A172 (cell line): ENCODE measurements at places on chromosomes 4 and X.

DNA sequence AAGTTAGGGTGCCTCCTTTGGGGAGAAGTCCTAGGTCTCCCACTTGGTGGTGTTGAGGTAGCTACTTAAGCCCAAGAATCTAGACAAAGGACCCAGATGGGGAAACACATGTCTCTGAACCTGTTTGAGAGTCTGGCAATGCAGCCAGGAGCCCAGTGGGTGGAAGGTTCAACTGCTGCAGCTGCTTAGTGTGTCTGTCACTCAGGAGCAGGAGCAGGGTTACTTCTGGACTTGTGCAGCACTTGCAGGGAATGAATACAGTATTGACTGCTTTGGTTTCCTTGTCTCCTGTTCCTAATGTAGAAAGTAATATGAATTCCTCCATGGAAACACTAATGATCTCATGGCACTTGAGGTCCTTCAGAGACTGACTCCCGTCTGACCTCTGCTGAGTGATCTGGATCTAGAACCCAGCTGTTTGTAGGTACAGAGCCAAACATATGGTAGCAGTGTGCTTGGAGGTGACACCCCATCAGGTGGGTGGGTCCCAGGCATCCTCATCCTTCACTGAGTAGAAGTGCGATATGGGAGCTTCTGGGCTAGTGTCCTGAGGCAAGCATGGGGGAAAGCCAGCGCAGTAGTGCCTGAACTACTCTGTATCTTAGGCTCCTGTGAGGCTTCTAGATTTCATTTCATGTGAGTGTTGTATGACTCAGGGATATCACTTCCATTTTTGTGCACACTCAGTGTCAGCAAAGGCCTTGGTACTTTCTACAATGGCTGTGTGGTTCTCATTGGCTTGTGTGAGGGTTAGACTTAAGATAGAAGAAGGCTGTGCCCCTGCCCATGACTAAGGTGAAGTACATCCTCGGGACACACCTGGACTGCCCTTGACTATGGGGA lies 85.0 kb upstream of the WDR1 start:
- no peak for DNase-seq

GRCh38 chr4:109183931-109184490 lies 118.4 kb downstream of the COL25A1 start:
- DNase-seq: no peak

DNA sequence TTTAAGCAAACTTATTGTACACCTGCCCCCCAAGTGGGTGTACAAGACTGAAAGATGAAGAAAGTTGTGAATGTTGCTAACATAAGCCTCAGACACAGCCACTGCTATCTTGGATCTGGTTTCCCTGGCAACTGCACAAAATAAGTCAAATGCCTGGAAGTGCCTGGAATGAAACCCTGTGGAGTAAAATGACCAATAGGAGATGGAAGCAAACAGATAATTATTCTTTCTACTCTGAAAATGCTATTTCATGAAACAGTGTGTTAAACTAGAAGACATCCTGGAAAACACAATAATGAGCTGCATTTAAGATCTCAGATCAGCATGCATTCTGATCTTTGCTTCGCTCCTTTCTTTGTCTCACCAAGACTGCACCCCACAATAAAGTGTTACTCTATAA lies 1016.0 kb downstream of the ARAP2 start:
- DNase-seq: no peak

GRCh38 chrX:109441266-109441665 lies 40.6 kb downstream of the GUCY2F start:
- DNase-seq: no peak

DNA sequence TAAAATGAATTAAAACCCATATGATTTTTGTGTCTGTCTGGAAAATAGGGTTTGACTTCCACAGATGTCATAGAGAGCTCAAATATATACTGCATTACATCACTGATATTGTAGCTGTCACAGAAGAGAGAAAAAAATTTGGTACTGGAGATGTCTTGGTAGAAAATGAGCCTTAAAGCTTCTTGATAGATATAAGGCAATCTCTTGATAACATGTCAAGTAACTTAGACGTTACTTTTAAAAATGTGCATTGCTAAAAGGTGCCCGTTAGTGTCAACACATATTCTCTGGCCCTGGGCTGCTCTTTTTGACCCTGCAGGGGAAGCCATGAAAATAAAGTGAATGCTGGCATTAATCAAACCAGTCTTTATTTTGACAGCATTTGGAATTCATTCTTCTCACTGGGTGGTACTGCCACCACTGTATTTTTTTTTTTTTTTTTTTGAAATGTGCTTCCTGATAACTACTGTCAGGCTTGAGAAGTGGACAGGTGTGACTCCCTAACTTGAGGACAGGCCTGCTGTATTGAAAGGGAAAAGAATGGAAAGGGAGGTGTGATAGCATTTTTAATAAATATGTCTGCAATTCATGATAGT lies 53.0 kb upstream of the RAPGEF2 start:
- DNase-seq: no peak

GRCh38 chrX:137194164-137194563 lies 160.4 kb upstream of the GPR101 start:
- DNase-seq: peak; percentile 0

DNA sequence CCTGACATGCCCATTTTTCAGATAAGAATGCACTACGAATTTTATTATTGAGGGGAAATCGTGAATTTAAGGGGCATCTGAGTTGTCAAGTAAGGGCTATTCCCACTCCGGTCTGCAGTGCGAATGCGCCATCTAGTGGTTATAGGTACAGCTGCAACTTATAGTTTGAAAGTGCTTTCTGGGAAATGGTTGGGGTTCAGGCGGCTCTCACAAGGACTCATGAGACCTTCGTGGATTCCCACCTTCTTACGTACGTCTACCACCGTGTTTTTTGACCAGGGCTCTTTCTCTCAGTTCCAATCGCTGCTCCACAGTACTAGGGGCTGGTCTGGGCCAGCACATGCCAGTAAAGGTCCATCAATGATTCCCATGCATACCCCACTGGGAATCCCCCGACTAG lies 12.3 kb downstream of the MSL3 start:
- DNase-seq: peak; percentile 49

GRCh38 chr4:182492423-182492822 lies 249.2 kb downstream of the TENM3 start:
- DNase-seq: peak; percentile 26

GRCh38 chrX:38999099-38999498 lies 197.8 kb downstream of the MID1IP1 start:
- no peak for DNase-seq

DNA sequence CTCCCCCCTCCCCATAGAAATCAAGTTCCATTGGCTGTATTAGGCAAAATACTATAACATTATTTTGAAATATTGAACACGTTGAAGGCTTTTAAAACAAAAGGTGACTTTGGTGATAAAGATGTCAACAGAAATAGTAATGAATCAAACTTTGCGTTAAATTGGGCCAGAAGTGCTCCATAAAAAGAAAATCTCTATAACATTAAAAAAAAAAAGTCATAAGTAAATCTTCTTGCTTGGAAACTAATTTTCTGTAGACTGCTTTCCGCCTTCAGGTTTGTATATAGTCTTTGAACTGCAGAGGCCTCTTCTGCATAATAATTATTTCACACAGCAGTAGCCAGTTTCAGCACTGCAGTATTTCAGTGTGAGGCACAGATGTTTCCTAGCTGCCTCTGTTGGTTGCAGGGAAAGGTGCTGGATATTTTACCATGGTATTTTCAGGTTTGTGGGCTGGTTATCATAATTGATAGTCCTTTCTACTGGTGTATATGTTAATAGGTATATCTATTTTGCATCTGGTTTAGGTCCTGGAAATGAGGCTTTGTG lies 158.9 kb downstream of the KDM6A start:
- no peak for DNase-seq

- DNase-seq: no peak
These were observed 12.5 kb downstream of the USO1 start for GRCh38 chr4:75736862-75737261.

DNA sequence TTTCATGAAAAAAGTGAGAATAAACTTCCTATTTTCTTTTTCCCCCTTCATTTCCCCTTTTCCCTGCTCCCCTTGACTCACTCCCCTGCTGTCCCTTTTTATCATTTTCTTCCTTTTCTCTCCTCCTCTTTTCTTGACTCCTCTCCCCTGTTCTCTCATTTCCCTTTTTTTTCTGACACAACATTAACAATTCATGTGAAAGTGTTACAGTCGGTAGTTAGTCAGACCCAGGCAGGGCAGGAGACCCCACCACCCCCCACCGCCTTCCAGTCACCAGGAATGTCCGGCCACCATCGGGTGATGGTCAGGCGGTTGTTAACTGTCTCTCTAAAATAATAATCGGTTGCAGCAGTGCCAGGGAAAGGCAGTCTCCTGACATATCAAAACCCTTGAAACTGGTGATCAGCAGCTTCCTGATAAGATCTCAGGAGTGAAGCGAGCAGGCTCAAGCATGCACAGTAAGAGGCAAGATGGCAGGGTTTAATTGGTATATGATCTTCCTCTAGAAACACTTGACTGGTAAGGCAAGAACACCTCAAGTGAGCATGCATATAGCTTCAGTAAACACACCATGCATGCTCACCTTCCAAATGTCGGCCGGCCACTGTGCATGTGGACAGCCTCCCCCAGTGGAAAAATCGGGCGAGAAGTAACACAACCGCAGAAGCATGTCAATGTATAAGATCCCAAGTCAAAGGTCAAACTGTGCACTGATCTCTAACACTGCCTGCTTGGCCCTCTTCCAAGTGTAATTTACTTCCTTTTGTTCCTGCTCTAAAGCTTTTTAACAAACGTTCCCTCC lies 191.4 kb downstream of the NDST4 start:
- DNase-seq: peak; percentile 21

DNA sequence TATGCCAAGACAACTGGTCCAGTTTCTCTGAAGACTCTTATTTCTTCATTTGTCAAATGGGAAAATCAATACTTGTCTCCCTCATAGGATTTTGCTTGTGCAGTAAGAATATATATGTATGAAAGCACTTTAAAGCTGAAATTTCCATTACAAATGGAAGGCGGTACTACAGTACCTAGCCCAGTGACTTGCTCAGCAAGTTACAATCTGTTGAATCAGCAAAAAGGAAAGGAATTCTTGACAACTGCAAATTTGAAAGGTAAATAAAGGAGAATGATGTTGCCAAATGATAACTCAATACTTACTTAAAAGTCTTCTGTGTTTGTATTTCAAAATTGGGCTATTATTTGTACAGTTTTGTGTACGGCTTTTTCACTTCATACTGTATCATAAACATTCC lies 71.1 kb downstream of the PKD2 start:
- no peak for DNase-seq

DNA sequence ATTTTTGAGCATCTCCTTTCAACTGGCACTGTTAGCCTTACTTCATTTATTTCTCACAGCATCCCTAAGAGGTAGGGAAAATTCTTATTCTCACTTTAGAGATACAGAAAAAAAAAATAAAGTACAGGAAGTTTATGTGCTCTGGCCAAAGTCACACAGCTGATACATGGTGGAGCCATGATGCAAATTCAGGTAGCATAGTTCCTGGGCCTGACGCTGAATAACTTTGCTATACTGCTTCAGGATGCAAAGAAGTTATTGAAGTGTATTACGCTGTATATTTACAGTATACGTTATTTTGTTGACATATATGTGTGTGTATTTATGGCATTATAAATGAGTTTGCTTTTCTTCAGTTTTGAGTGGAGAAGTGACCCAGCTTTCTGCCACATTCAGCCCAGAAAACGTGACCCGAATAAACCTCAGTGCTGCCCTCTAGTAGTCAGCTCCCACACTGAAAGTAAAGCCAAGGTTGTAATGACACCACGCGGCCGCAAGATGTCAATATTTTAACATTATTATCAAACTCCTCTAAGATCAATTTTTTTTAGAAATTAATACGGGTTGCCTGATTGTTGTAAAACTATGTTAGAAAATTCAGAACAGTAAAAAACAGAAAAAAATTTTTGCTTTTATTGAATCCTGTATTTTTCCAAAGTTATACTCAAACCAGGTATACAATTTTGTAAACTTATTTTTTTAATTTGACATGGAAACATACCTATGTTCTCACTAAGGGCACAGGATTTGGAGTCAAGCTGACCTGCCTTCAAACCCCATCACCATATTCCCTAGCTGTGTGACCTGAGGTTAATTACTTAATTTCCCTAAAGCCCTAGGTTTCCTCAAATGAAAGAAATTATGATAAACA lies 3.8 kb upstream of the GUCY2F start:
- DNase-seq: peak; percentile 10

- DNase-seq: no peak
These were observed 204.3 kb upstream of the HCCS start for GRCh38 chrX:10906866-10907265.

DNA sequence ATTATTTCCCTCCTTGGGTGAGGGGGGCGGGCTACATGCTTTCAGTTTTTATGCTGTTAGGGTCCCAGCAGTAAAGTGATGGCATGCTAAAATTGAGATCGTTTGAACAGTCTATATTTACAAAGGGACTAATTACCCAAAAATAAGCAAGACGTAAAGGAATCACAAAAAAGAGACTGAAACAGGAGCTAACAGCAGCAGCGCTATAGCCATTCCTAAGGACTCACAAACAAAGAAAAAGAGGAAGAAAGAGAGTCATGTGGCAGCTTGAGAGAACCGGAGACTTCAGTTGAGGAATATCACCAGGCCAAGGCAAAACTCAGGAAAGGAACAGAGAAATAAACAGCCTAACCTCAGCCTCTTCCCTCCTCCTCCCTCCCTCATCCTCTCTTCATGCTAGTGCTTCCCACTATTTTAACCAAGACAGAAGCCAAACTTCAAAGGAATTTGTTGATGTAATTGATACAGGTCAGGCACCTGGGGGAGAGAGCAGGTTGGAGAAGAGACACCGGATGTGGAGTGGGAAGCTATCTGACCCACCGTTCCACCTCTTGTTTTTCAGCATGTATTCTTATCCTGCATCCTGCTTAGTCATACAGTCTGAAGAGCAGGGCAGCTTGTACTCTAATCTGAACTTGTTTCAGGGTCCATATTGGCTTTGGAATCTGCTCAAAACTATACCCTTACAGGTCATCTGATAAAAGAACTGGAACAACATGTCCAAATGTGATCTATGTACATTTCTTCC lies 383.7 kb downstream of the NAF1 start:
- no peak for DNase-seq

- peak; percentile 27 for DNase-seq
These were observed 210.9 kb downstream of the RTL9 start for GRCh38 chrX:110569506-110569905.
